ENCODE measurements at places on chromosomes 2 and 18.

GRCh38 chr2:34808426-34808825, 1209.3 kb upstream of the FAM98A start:
- DNase-seq: no peak

DNA sequence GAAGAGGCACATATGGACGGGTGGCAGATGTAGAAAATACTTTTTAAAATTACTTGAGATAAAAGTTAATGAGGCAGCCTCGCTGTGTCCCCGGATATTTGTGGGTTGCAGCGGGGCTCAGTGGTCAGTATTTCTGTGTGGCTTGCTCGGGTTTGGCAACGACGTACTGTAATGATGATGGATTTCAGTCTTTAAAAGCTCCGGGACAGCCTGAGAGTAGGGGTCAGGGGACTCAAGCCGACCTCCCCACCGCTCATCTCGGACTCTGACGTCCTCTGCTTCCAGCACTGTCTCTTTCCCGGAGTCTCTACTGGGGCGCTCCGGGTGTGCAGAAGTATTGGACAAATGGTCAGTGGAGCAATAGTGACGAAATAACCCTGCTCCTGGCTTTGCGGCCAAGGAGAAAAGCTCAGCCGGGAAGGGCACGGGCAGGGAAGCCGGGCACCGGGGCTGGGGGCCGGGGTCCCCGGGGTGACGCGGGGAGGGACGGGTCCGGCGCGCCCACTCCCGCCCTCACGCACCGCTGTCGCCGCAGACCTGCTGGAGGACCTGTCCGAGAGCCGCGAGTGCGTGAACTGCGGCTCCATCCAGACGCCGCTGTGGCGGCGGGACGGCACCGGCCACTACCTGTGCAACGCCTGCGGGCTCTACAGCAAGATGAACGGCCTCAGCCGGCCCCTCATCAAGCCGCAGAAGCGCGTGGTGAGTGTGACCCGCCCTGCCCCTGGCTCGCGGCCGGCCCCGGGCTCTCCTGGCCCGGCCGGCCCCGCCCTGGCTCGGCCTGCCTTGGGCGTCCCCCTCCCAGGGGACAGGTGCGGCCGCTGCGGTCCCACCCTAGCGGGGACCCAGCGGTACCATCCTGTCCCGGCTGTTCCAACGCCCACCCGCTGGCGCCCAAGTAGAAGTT, 7.3 kb downstream of the GATA6 start:
- DNase-seq: no peak

DNA sequence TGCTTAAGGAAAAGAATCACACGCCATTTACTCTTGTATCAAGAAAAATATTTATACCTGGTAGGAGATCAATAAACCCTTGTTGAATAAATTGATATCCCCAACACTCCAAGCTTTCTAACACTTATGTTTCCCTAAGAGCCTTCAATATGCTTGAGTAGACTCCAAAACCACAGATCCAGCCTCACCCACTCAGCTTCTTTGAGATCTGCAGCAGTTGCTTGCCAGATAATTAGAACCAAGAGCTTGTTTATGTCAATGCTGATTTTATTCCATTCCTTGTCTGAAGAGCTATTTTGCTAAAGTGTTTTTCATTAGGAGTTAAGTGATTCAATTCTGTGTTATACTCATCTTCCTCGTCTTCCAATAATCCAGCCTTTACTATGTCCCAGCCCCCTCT, 26.3 kb upstream of the CRIM1 start:
- no peak for DNase-seq

- DNase-seq: no peak
Measured at GRCh38 chr2:20352581-20353216, 2.1 kb upstream of the PUM2 start.

DNA sequence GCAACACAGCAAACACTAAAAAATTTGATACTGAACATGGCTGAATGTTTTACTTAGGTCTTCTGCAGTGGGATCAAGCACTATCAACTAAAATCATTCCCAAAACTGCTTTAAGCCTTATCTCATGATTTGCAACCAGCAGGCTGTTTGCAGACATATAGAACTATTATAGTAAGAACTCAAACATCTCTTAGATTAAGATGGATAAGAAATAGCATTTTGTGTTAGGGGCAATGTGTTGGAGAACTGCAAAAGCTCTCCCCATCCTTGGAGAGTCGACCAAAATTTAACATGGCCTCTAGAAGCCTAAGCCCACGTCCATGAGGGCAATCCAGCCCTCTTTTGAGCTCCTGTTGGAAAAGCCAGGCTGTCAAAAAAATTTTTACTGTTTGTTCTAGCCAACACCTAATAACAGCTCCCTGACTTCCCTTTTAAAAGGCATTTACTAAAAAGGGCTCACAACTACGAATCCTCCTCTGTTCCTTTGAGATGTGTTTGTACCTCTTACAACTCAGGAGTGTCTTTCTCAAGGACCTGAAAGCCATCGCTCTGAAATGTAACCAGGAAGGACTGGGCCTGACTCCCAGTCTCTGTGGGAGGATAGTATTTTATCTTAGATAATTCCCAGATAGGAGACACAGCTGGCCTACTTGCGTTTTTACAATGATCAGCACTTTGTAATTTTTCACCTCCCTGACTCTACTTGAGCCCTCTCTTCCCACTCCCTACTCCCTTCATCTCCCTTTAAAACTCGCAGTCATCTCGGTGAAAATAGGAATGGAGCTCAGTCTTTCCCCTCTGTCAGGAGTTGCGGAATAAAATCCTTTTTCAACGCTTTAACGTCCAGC, 1.4 kb downstream of the KRCC1 start:
- DNase-seq: no peak

DNA sequence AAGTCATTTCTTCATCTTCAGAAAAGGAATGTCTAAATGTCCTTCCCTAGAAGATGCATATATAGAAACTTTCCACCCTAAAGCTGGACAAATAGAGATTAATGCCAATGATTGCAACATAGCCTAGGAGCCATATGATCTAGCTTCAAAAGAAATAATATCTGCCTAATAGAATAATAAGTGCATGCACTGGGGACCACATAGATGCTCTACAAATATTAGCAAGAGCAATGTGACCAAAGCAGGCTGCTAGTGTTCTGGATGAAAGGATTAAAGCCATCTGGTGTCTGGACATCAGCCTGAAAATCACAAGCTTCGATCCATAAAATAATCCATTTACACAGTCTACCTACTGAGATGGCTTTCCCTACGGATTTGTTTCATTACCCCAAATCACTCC, 280.1 kb upstream of the KLHL14 start:
- DNase-seq: no peak

GRCh38 chr2:235230821-235231601, 262.8 kb upstream of the AGAP1 start:
- no peak for DNase-seq

GRCh38 chr18:12393510-12393909, 14.2 kb upstream of the PRELID3A start:
- no peak for DNase-seq

GRCh38 chr2:112646102-112646719, 472 bp downstream of the SLC20A1 start:
- no peak for DNase-seq

- peak; percentile 76 for DNase-seq
Measured at GRCh38 chr2:160214461-160215445, 14.7 kb upstream of the ITGB6 start.

DNA sequence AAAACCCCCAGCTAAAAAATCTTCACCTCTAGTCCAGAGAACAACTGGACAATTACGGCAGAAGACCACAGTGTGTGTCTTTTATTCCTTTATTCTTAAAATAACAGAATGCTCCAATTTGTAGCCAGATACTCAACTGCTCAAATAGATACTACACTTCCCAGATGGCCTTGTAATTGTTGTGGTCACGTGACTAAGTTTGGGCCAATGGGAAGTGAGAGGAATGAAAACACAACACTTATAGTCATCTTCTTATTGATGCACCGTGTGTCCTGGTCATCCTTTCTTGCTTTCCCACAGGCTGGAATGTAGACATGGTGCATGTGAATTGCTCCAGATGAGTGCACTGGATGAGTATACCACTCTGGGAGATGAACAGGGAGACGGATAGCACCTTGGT, 145.1 kb downstream of the CDC42EP3 start:
- DNase-seq: no peak
